Stimulated activated CD8-positive, alpha-beta memory T cell treated with anti-CD3 and anti-CD28 coated beads, Interleukin-15, amount 100 ng/mL, for 24 hours (primary cell): ENCODE measurements at places on chromosomes 1 and 21.

GRCh38 chr1:33390542-33390941 is 40.4 kb downstream of the PHC2 start:
- no peak for DNase-seq

DNA sequence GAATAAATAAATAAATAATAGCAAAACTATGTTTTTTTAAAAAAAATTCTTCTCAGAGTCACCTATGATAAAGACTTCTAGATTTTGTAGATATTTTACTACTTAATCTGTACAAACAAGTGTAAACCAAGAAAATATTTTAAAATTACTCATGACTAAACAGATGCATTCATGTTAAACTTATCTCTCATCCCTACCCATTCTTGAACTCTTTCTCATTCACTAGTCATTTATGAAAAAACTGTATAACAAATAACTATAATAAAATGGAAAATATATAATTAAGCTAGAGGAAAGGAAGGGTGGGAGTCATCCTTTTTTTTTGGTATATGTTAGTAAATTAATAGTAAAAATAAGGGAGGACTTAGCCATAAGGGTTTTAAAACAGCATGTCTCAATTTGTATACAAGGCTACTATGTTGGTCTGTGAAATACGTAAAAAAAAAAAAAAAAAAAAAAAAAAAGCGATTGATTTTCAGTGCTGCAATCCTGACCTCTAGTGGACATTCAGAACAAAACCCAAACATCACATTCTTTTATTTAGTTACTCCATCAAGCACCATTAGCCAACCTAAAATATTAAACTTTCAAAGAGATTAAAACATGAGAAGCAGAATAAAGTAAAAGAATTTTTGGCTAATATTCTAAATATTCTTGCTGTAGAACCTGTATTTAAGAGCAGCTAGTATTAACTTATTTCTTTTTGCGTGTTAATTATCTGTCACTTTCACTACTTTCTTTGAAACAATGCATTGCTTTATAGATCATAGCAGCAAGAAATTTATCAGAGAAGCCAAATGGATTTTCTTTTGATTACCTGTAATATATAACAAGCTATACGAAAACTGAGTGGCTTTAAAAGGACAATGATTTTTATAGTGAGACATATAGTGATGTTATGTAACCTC is 255.8 kb upstream of the CACYBP start:
- DNase-seq: no peak

DNA sequence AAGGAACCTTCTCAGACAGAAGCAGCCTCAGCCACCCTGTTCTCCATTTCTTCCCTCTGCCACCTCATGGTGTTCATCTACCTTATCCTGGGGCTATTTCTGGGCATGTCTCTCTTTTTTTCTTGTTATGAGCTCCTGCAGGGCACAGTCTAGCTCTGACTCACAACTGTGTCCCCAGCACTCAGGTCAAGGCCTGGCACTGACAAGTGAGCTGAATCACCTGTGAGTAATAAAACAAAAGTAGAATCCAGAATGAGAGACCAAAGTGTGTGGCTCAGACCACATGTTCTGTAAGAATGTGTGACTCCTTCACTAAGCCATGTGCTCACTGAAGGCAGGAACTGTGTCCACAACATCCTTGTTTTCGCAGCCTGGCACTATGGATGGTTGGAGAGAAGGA is 23.2 kb downstream of the C1orf94 start:
- no peak for DNase-seq

GRCh38 chr1:229716069-229716468 is 90.0 kb downstream of the URB2 start:
- DNase-seq: no peak

DNA sequence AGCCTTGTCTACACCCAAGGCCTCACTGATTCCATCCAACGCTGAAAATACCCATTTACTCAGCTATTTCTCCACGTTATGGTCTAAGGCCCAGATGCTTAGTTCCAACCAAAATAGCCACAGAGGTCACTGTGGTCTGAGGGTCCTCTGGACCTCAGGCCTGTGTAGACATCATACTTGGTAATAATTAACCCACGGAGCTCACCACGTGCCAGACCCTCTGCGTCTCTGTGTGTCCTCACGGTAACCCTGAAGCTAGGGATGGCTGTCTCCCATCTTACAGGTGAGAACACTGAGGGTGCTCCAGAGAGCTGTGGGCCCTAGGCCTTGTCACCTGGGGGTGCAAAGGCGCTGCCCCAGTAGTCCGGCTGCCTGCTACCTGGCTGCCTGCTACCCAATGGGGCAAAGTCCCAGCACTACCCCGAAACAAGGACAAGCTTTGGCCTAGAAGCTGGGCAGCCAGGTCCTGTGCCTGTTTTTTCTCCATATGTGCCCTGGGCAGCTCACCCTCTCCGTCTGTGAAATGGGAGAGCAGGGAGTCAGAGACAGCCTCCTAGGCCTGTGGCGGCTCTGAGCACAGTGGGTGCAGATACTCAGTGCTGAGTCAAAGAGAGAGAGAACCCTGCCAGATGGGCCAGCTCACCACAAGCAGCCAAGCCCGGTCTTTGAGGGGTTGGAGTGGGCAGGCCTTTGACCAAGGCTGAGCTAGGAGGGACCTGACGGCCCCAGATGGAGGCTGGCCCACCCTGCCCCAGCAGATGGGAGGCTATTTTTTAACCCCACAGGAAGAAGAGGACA is 17.0 kb upstream of the RUNX3 start:
- no peak for DNase-seq

DNA sequence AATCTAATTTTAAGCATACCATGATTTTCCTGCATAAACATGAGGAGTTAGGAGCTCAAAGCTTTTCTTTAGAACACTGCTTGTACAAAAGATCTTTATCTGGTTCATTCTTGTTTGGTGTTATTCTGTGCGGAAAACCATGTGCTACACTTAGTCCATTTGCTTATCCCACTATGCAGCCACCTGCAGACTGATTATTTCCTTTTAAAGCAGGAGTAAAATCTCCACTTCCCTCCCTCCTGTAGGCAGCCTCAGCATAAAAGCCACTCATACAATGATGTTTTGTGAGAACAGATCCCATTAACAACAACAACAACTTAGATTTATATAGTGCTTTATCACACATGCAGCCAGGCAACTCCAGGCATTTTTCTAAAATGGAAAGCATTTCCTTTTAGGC is 355.3 kb upstream of the NEGR1 start:
- no peak for DNase-seq

DNA sequence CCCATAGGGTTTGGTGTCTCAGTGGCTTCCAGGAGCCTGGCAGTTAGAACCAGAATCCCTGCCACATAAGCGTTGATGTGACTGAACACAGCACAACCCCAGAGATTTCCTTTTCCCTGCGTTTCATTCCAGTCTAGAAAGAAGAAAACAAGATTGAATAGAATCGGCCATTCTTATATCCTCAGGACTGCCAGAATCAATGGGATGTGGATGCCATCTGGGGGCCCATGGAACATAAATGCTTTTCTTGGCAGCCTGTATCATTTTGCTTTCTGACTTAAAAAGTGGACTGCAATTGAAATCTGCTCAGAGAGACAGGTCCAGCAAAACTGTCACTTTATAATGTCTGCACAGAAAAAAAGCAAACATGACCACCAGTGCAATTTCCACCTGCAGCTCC is 80.3 kb downstream of the DISC1 start:
- no peak for DNase-seq
